ENCODE measurements at places on chromosomes 6 and 20.

- no peak for DNase-seq
Observed at GRCh38 chr20:43322851-43323250, 133.1 kb upstream of the PTPRT start.

DNA sequence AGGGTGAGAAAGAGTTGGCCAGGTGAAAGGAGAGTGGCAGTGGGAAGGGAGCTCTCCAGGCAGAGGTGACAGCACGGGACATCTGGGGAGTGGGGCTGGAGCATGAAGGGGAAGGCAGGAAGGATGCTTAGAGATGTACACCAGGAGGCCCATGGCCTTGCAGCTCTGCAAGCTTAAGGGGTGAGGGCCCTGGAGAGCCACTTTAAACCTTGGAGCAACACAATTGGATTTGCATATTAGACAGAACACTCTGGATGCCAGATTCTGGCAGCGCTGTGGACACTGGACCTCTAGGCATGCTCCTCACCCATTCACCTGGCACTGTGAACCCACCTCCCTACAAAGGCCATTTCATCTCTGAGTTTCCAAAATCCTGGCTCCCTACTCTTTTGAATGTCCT is 3.7 kb upstream of the CD40 start:
- no peak for DNase-seq

GRCh38 chr6:20805021-20805420 is 270.8 kb downstream of the CDKAL1 start:
- DNase-seq = no peak

DNA sequence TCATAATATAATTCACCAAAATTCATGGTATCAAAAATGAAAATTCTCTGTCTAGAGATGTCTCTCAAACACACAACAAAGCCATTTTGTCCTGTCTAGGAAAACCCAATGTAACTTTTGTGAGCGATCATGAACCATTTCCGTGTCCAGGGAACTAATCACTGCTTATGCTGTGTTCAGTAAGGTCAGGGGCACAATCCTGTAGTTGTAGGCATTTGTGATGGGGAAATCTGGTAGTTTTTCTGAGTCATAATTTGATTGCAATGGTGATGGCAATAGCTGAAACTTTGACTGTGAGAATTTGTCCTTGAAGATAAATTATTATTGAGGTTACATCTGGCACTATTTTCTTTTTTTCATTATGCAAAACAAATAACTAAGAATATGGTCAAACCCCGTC is 21.0 kb upstream of the GCLC start:
- no peak for DNase-seq

DNA sequence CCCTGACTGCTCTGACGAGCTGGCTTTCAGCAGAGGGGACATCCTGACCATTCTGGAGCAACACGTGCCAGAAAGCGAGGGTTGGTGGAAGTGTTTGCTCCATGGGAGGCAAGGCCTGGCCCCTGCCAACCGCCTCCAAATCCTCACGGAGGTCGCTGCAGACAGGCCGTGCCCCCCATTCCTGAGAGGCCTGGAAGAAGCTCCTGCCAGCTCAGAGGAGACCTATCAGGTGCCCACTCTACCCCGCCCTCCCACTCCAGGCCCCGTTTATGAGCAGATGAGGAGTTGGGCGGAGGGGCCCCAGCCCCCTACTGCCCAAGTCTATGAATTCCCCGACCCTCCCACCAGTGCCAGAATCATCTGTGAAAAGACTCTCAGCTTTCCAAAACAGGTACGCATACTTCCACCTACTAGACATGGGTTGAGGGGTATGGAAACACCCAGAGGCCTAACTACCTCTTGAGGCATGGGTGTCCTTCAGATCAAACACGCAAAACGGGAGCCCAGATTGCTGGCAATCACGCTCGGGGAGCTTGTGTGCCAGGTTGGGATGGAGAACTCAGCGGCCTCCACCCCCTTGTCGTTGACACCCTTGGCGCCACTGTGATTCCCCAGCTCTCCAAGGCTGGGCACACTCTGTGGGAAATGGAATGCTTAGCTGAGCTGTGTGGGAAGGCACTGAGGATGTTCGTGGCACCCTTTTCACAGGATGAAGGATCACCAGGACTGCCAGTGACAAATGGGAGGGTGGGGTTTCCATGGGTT is 25.3 kb downstream of the CASS4 start:
- DNase-seq = no peak

- no peak for DNase-seq
Observed at GRCh38 chr6:82182756-82183155, 64.8 kb downstream of the IBTK start.

GRCh38 chr20:19761326-19761725 is 3.3 kb downstream of the RIN2 start:
- no peak for DNase-seq

DNA sequence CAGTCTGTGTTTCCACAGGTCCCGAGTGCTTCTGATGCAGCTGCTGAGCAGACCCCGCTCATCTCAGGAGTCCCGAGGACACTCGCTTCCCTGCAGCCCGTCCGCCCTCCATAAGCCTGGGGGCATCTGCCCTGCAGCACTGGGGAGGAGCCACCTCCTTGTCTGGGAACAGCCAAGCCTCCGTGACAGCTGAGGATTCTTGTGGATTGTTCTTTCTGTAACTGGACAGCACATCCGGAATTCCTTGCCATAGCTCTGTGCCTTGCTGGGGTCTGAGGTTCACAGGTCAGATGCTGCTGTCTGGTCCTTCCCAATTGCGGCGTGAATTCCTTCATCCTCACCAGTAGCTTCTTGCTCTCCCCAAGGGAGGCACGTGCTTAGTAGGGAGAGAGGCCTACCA is 38.4 kb upstream of the FNDC1 start:
- DNase-seq = no peak

DNA sequence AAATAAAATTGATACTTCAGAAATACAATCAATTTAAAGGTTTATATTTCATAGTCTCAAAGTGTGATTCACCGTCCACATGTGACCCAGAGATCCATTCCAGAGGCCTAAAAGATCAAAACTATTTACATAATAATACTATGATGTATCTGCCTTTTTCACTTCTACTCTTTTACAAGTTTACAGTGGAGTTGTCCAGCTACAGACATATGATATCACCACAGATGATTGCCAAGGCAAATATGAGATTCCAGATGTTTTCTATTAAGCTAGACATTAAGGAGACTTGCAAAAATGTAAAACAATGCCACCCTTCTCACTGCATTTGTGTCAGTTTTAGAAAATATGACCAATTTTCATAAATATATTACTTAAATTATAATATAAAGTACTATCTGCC is 443.7 kb downstream of the GJA1 start:
- no peak for DNase-seq

GRCh38 chr6:53659458-53659857 is 6.1 kb downstream of the KLHL31 start:
- no peak for DNase-seq

- DNase-seq = no peak
Observed at GRCh38 chr6:148053796-148054195, 288.8 kb upstream of the SASH1 start.

DNA sequence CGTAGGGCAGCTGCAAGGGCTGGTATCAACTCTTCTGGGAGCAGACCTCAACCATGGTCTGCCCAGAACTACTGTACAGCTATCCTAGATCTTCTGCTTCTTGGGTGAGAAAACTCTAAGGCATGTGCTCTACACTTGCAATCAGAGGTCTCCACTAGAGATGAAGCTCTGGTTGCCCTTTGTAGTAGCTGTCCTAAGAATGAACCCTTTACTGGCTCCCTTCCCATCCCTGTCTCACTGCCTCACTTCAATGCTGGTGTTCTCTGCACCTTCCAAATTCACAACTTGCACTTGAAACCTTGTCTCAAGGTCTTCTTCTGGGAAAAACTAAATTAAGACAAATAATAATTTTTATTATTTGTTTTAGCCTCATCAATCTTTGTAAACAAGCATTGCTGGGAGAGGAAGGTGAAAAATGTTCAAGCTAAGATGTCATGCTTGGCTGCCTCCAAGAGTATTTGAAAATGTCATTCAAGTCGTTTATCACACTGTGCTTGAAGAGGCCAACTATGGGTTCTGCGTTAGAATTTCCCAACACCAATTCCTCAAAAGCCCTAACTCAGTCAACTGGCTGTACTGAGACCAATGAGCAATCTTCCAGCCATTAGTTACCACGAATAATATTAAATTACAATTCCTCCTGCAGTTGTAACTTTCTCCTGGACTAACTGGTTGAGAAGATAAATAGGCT is 255.7 kb upstream of the PRND start:
- no peak for DNase-seq

- DNase-seq = peak; percentile 65
Observed at GRCh38 chr6:75283907-75284631, 523 bp downstream of the TMEM30A start.

- DNase-seq = no peak
Observed at GRCh38 chr6:169571123-169571962, 130.5 kb downstream of the WDR27 start.

GRCh38 chr6:9140951-9141460 is 705.7 kb upstream of the SLC35B3 start:
- no peak for DNase-seq

DNA sequence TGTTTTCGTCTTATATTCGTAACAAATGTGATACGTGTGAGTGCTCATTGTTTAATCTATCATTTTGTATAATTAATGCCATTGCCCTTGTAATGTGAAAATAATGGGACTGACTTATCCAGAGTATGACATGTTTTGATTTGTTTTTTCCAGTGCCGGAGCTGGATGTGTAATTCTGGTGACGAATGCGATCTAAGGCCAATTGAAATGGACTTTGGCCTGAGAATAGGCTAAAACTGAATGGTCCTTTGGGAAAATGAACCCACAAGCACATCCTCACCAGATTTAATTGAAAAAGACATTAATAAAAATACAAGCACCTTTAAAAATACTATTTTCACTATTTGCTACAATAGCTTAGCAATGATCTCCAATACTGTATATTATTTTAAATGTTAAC is 6.7 kb upstream of the TAAR5 start:
- DNase-seq = no peak

- no peak for DNase-seq
Observed at GRCh38 chr6:36120539-36120938, 9.8 kb upstream of the MAPK13 start.

- DNase-seq = no peak
Observed at GRCh38 chr20:1507276-1507675, 16.1 kb upstream of the SIRPB2 start.

DNA sequence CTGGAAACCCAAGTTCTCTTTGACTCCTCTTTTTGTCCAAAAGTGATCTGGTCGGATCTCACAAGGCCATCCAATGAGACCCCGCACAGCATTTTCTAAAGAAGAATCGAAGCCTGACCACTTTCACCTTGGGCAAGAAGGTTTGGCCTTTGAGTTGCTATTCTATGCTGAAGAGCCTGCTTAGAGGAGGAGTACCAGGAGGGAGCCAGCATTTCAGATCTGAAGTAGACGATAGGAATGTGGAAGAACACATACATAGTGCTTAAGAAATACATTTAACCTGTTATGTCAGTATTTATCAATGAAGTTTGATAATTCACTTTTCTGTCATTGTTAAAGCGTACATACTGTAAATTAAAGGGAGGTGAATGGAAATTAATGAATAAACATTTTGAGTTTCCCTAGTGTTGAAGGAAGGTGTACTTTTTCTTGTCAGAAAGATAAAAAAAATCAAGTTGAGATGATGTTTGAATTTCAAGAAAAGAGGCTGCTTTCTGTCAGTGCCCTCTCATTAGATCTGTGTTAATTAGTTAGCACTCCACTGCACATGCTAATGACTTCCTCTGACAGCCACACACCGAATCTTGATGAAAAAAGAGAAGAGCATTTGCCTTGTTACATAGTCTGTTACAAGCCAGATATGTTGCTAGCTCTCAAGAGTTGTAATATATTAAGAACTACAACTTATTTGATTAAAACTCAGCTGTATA is 10.9 kb upstream of the TDRD6 start:
- DNase-seq = no peak

DNA sequence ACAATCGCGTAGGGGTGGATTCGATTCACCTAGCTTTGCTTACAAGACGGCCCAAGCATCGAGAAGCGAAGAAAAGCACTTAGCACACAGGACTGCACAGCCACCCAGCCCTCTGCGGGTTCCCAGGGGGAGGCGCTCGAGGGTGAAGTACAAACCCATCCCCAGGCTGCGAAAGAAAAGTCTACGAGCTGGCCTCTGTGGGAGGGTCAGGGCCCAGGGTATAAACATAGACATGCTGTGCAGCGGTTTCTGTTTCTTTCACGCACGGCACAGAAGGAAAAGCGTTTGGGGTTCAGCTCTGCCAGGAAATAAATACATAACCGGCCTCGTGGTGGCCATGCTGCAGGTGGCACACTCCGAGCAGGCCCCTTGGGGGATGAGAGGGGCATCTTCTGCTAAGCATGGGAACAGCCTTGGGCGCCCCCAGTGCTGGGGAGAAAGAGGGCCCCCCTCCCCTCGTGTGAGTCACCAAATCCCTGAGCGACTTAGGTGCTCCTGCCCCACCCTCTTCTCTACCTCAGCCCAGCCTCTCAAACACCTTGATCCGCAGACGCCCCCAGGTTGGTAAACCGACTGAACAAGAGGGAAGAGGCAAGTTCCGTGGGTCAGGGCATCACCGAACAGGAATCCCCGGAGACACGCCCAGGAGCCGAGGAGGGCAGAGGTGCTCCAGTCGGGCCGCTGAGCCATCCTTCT is 91.6 kb upstream of the RIPOR2 start:
- peak; percentile 83 for DNase-seq

DNA sequence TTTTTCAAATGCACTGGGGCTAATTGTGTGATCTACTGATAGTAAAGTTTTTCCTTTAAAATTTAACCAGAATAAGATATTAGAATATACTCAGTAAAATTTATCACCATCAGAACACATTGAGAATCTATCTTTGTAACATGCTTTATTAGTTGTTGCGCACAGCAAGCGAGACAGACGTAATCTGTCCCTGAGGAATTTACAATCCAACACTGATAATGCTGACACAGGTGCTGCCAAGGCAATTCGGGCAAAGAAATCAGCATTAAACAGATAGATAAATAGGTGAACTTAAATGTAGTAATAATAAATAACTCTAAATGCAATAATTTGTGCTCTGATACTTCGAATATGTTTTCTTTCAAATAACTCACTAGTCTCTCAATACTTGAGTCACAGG is 607.2 kb downstream of the HTR1B start:
- DNase-seq = no peak

DNA sequence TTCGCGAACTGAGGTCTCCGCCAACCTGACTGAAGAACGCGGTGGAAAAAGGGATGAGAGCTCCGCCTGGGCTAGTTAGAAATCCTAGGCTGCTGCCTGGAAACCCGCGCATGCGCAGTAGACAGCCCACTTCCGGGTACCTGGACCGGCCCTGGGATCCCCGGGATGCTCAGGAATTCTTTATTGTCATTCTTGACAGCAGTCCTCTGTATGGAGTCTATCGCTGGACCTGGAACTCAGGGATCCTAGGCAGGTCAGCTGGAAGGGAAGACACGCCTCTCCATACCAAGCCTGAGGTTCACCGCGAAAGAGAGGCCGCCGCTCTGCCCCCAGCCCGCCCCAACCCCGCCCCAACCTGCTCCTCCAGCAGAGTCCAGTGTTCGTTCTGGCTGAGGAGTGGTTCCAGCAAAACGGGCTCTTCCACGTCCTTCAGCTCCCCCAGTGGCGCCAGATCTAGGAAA is 1379.2 kb upstream of the DEFB115 start:
- DNase-seq = no peak

GRCh38 chr20:59640267-59640666 is 35.9 kb downstream of the PHACTR3 start:
- DNase-seq = no peak
